ENCODE measurements at places on chromosomes 11 and 22.

- DNase-seq, result no peak
These were observed 143.2 kb downstream of the BBOX1 start for GRCh38 chr11:27183672-27184457.

DNA sequence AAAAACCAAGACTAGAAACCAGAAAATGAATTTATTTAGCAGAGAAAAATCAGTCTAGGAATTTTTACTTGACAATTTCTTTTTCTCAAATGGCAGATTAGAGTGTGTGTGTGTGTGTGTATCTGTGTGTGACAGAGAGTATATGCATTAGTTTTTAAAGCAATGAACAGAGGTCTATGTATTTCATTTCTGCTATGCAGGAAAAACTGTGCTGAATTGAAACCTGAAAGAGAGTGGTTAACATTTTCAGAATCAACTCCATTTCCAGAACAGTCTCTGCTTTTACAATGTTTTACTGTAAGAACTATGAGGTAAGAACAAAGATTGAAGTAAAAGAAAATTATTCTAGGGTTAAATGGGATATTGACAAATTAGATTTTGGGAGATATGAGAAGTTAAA, 114.8 kb downstream of the GRM5 start:
- no peak for DNase-seq

DNA sequence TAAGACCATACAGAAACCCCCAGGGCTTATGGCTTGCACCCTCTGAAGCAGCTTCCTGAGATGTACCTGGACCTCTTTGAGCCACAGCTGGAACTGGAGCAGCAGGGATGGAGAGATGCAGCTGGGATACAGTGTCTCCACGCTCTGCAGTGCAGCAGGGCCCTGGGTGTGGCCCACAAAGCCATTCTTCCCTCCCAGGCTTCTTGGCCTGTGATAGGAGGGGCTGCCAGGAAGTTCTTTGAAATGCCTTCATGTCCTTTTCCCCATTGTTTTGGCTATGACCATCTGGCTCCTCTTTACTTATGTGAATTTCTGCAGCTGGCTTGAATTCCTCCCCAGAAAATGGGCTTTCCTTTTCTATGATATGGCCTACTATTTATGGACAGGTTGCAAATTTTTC, 37.1 kb upstream of the RAB38 start:
- DNase-seq, result no peak

GRCh38 chr11:11230802-11231562, 122.1 kb downstream of the CSNK2A3 start:
- no peak for DNase-seq

GRCh38 chr11:12174477-12175143, 64.2 kb downstream of the MICAL2 start:
- no peak for DNase-seq

- no peak for DNase-seq
These were observed 48.5 kb downstream of the APOL1 start for GRCh38 chr22:36301384-36301828.

DNA sequence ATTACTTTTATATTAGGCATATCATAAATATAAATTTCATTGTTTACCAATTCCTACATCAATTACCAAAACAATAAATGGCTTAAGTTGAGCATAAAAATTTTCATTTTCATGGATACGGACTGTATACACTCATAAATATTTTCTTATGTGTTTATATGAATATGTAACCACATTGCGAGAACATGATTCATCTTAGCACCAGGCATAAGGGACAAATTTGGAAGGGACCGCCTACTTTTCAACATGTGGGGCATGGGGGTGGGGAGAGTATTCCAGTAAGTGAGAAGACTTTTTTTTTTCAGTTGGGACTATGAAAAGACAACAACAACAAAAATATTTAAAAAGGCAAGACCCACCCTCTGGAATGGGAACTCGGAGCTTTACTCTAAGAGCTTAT, 296.1 kb downstream of the RAB38 start:
- DNase-seq, result no peak

- DNase-seq, result no peak
These were observed 56.8 kb downstream of the EMSY start for GRCh38 chr11:76501526-76502202.

- no peak for DNase-seq
These were observed 1.9 kb downstream of the SLC43A3 start for GRCh38 chr11:57424792-57425564.

DNA sequence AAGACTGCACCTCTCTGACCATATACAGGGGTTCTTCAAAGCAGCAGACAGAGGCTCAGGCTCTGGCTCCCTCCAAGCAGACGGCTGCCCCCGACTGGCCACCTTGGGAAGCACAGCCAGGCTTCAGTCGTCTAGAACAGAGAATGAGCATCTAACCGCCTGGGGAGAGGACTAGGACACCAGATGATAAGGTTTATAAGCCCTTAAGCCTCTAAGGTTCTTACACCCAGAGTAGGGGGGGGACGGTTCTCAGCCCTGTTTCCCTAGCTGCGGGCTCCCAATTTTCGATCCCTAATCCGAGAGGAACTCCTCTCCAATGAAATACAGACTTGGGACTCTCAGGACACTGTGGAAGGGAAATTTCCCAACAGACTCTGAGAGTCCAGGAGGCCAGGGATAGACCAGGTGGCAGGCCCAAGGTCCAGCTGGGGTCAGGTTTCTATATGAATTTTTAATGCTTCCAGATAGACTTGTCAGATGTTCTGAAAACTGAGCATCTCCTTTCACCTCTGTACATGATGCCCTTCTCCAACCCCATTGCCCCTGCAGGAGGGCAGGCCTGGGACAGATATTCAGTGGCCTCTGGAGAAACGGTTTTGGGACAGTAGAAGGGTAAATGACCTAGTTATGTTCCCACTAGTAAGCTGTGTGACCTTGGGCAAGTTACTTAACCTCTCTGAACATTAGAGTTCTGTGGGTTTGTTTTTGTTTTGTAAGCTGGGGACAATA, 20.2 kb downstream of the RTN4RL2 start:
- no peak for DNase-seq

GRCh38 chr22:42873356-42873755, 16.3 kb upstream of the ARFGAP3 start:
- no peak for DNase-seq

- no peak for DNase-seq
These were observed 1077.3 kb downstream of the NTM start for GRCh38 chr11:132447761-132448160.

DNA sequence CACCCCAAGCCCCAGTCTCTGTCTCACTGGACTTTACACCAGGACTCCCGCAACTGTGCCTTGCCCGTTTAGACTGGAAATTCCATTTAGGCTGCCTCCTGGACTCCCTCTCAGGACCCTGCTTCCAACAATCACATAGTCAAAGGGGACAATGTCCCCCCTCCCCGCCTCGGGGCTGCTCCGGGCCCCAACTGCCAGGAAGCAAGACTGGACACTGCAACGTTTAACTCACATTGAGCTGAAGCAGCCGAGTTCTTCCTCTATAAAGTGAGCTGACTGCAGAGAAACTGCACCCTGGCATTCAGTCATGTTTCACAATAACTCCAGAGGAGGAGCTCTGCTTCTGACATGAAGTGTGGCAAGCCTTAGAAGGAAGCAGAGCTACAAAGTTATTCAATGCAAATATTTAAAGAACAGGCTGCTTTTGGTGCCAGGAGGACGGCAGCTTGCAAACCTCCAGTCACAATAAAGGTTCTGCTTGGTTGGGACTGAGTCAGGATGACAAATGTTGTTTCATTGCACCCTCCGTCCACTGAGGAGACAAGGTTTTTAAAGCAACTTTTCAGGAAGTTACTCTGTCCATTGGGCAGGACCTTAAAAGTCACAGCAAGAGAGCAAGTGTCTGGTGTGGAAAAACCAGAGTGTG, 19.9 kb downstream of the PACSIN2 start:
- no peak for DNase-seq

GRCh38 chr11:126482586-126483108, 127.2 kb downstream of the ST3GAL4 start:
- DNase-seq, result no peak

DNA sequence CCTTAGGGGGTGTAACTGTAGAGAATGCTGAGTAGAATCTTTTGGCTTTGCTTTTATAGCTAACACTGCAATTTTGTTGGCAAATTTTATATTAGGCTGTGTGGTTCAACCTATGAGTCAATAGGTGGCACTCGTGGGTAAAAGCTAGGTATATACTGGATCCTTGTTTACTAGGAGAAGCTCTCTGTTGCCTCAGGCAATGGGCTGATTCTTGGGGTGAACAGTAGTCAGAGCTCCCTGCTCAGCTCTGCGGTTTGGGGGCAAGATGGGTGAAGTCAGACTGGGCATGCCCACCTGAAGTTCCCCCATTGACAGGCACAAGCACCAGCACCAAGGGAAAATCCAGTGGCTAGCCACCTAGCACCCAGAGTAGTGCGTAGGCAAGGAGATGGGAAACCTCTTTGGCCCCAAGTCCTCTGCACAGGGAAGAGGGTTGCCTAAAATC, 238.7 kb downstream of the FAM181B start:
- no peak for DNase-seq

- no peak for DNase-seq
These were observed 618 bp downstream of the MTA2 start for GRCh38 chr11:62601122-62601371.

- peak; percentile 57 for DNase-seq
These were observed at the start of gene NOX4 for GRCh38 chr11:89490981-89491690. TSS of gene NOX4 (minus strand) at chr11:89491375. CDS start at chr11:89491246, 129 bp downstream.

DNA sequence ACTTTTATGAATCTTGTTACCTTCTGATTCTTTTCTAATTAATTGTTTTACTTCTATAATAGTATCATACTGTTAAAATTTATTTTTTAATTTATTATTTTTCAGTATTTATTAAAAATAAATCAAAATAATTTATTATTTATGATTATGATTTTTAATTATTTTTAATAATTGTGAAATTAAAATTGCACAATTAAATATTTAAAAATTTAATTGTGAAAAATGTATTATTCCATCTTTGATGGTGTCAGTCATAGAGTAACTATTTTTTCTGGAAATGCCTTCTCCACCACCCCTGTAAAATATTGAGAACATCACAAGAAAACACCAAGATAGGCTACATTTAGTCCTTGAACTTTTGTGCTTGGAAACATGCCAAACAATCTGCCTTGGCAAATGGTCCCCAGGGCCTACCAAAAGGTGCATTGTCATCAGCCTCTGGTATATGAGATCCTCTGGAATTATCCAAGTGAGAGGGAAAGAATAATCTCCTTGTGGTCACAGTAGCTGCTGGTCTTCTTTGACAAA, at the start of gene OR8H2:
Gene OR8H2 (plus strand): TSS at position 478 of the 528 bp plus-strand sequence. CDS start 1,356 bp downstream, outside the sequence.
- no peak for DNase-seq

GRCh38 chr22:44544816-44545433, 46.9 kb upstream of the RTL6 start:
- no peak for DNase-seq

DNA sequence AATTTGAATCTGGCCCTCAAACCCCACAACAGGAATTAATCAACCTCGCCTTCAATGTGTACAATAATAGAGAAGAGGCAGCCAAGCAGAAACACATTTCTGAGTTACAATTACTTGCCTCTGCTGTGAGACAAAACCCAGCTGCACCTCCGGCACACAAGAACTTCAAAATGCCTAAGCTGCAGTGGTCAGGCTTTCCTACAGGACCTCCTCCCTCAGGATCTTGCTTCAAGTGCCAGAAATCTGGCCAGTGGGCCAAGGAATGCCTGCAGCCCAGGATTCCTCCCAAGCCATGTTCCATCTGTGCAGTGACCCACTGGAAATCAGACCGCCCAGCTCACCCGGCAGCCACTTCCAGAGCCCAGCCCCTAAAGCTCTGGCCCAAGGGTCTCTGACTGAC, 3.4 kb upstream of the NDUFC2 start:
- peak; percentile 18 for DNase-seq

GRCh38 chr11:105915021-105915420, 107.0 kb downstream of the MSANTD4 start:
- DNase-seq, result no peak

GRCh38 chr11:32888805-32889204, 3.8 kb upstream of the QSER1 start:
- DNase-seq, result no peak

- no peak for DNase-seq
These were observed 154.4 kb downstream of the FEZ1 start for GRCh38 chr11:125341676-125342075.

GRCh38 chr11:99065121-99065520, 44.4 kb downstream of the CNTN5 start:
- DNase-seq, result no peak

DNA sequence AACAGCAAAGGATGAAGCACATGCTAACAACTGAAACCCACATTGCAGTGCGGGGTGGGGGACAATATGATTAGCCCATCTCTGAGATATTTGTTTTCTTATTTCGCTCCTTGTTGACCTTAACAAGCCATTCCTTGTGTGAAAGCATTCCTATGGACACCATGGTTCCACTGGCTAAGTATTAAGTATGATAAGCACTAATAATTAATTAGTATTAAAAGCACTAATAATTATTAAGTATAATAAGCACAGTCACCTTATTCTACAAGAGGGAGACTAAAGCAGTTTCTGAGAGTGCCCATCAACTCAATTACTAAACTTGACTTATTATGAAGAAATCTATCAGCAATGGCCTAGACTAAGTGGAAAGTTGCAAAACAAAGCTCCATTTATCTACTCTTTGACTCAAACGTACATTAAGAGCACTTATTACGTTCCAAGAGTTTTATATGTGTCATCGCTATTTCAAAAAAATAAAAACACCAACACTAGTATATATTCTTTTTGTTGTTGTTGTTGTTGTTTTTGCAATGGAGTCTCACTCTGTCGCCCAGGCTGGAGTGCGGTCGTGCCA, 65.3 kb downstream of the RBFOX2 start:
- DNase-seq, result no peak

- DNase-seq, result peak; percentile 61
These were observed 205.6 kb downstream of the ADAMTS15 start for GRCh38 chr11:130653838-130654636.

- DNase-seq, result no peak
These were observed 86.1 kb upstream of the ARHGAP42 start for GRCh38 chr11:100600941-100601340.

- DNase-seq, result no peak
These were observed 247.0 kb upstream of the SORL1-AS1 start for GRCh38 chr11:121699801-121700200.

DNA sequence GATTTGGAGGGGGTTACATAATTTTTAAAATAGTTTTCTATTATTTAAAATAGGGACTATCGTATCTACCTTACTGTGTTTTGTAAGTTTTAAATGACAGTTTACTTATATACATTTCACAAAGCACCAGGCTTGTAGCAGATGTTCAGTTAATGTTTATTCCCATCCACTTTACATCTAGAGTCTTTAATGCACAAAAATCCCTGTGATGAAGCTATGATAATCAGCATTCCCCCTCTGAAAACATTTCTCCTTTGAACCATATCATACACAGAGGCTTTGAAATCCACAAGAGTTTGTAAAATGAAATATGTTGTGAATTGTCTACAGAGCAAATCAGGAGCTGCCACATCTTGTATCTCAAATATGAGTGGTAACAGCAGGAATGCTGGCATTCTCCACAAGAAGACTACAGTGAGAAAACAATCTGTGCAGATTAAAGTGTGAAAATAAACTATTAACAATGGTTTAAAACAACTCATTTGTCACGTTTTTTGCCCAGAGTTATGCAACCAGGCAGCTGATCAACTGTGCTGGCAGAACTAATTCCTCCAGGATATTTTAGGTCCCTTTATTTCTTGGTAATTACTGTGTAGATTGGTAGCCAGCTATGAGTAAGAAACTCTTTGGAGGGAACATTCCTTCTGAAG, 699.1 kb upstream of the ARHGAP42 start:
- no peak for DNase-seq
